ENCODE measurements at places on chromosomes 3 and 15. TPM values are rescaled to one million over a fixed set of nuclear protein-coding genes. Genes with fewer than 3 reads are reported as not detected.

GRCh38 chr3:128195369-128195768 is 42.1 kb downstream of the EEFSEC start:
- no peak for DNase-seq

DNA sequence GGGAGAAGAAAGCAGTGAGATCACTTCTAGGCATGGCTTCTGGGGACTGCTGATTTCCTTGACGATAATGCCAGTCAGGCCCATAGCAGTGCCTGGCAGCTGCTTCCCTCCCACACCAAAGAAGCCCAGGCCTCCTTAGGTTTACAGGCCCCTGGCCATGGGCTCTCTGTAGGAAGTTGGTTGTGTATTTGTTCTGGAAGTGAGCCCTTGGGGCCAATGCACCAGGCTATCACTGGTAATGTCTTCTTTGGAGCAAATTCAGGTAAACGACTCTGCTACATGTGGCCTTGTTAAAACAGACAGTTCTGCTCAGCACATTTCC is 89.3 kb downstream of the CCNL1 start:
- DNase-seq, result no peak

- no peak for DNase-seq
Measured at GRCh38 chr15:67941648-67942310, 101.9 kb upstream of the RNU6-1 start.

- no peak for DNase-seq
Measured at GRCh38 chr3:171970301-171970788, 69.0 kb upstream of the FNDC3B start.

Gene DAZL
- polyA plus RNA-seq, result not detected

Gene VPS13C
- polyA plus RNA-seq, result 49.6 TPM
